ENCODE measurements at places on chromosomes 12 and 14.

GRCh38 chr12:104740668-104741067, 217.4 kb downstream of the SLC41A2 start:
- DNase-seq: no peak

DNA sequence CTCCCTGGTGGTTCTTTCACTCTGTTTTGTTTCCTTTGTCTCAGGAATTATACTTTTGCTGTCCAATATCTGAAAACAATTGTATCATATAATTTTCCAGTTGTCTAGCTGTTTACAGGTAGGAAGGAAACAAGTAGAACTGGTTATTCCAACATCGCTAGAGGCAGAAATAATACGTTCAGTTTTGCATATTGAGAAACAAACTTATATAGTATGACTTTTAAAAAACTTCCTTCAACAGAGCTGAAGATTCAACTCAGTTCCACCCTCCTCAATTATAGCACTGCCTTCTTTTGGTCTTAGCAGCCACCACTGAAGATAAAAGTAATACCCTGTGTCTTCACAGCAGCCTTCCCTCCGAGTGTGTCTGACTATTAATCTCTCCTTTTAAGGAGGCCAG, 214.3 kb downstream of the EFCAB11 start:
- DNase-seq: no peak

- no peak for DNase-seq
These were observed 48.3 kb upstream of the PLEKHG6 start for GRCh38 chr12:6262211-6262610.

DNA sequence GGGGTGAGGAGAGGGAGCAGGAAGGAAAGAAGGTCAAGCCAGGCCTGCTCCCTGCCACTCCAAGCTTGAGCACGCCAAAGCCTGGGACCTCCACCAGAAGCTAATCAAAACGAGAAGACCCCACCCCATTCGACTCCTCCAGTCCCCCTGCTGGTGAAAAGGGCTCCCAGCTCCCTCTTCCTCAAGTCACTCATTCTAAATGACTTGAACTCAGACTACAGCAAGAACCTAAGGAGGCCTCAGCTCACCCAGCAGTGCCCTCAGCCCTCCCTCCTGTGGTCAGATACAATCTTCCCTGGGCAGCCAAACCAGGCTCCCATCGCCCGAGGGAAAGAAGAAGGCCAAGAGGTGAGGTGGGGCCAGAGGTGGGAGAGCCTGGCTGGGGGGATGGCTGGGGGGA, 17.4 kb downstream of the HDAC7 start:
- no peak for DNase-seq

DNA sequence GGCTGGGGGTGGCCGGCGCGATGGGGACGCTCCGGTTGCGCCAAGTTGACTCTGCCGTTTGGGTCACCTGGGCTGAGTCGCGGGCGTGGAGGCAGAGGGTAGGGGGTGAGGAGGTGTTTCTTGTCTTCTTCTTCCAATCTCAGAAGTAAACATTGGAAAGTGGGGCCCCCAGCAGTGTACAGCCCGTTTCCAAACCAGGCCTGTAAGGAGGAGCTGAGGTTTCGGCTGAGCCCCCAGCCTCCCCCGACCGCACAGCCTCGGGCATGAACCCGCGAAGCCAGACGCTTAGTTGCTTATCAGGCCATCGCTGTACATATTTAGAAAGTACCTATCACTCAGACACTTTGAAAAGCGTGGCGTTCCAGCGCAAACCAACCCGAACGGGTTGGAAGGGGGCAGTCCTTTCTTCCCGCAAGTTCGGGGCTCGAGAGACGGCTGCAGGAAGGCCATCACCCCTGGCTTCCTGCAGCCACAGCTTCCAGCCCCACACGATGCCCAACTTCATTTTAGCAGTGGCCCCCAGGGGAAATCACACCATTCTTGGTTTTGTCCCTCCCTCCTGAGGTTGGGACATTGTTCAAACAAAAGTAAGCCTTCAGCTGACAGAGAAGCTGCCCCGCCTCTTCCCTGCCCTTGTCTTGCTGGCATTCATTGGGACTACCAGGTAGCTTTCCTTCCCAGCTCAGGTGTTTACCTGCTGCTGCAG, 164.1 kb downstream of the ZFP36L1 start:
- DNase-seq: no peak

GRCh38 chr14:67736771-67737170, 35.1 kb downstream of the RDH12 start:
- DNase-seq: no peak

- DNase-seq: no peak
These were observed 44.8 kb upstream of the PCED1B start for GRCh38 chr12:47034661-47035060.

GRCh38 chr12:47851303-47851952, 31.7 kb upstream of the HDAC7 start:
- DNase-seq: no peak

DNA sequence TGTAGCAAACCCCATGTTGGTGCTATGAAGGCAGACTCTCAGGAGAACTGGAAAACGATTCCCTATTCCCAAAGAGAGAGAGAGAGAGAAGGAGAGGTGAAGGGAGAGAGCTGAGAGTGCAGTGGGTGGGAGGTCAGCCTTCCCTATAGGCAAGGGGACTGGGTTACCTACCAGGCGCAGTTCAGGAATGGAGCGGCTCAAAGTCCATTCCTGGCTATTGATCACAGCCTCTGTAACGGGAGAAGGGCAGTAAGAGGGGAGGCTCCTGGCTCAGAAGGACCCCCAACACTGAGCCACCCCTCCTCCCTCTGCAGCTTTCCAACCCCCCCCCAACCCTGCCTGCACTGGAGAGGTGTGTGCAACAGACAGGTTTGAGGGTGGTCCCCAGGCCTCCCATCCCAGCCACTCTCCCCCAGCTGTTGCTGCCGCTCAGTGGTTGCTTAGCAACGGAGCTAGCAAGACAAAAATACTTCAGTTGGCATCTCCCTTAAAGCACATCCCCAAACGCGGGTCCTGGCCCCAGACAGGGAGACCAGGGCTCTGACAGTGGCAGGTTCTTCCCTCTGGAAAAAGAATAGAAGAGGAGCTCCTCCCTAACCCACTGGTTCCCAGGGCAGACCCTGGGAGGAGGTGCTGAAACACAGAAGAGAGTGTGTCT, 3.2 kb downstream of the AGAP2 start:
- DNase-seq: no peak

DNA sequence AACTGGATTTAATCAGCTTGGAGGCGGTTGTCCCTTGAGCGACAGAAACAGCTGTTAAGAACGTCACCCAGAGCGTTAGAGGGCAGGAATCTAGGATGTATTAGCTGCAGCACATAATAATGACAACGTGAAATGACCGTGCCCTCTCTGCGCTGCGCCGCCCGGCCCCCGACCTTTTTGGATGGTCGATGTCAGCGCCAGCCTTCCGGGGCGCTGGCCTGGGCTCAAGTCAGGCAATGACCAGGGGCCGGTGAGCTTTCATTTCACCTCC, 427 bp upstream of the TMEM120B start:
- DNase-seq: no peak

- no peak for DNase-seq
These were observed 3.1 kb upstream of the TPH2 start for GRCh38 chr12:71935594-71935993.

DNA sequence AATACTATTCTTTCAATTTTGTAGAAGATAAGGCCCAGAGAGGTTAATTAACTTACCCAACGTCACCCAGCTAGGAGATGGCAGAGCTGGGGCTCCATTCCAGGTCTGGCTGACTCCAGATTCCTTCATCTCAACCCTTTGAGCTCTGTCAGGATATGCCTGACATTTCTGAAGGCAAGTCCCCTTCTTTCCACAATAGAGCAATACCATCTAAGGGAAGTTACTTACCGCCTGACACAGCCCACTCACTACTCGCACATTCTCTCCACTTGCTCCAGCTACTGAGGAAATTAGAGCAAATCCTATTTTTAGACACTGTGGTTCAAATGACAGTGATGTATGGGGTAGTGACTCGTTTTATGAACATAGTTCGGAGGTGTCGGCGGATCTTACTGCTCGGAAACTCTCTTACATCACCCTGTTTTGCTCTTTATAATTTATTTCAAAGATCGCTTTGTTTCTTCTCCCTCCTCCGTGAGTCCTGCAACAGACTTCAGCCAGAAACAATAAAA, 2.0 kb upstream of the WSCD2 start:
- DNase-seq: no peak

- DNase-seq: no peak
These were observed 11.9 kb downstream of the MSI1 start for GRCh38 chr12:120357104-120357503.

- no peak for DNase-seq
These were observed 65.9 kb downstream of the NOVA1 start for GRCh38 chr14:26531894-26532293.

All from stimulated activated CD8-positive, alpha-beta memory T cell treated with anti-CD3 and anti-CD28 coated beads, Interleukin-7, amount 100 ng/mL, for 24 hours (primary cell).